AG08396 (cell line): ENCODE measurements at places on chromosomes 11 and 22.

DNA sequence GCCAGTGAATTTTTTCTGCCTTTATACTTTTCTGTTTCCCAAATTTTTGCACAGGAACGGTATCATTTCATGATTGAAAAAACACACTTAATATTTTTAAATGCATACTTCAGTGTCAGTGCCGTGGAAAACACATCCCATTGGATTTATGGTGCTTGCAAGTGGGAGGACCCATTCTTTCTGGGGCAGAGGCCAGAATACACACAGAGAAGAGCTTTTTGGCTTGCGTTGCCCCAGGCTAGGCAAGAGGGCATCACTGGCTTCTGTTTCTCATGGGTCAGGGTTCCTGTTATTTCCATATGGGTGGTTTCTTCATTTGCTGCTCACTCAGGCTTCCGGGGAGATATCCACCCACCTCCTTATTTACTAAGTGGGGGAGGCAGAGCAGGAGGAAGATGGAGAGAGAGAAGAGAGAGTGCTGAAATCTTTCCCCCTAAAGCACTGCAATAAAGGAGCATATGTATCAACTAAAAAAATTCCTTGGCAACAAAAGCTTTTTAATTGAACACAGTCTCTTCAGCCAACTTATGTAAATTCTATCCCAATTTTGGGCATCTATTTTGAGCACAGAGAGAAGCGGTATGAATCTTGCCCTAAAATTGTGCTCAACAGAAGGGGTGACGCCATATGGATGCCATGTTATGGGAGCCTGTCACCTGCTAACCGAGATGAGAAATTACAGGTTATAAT lies 66.0 kb upstream of the KIRREL3 start:
- DNase-seq, result no peak

DNA sequence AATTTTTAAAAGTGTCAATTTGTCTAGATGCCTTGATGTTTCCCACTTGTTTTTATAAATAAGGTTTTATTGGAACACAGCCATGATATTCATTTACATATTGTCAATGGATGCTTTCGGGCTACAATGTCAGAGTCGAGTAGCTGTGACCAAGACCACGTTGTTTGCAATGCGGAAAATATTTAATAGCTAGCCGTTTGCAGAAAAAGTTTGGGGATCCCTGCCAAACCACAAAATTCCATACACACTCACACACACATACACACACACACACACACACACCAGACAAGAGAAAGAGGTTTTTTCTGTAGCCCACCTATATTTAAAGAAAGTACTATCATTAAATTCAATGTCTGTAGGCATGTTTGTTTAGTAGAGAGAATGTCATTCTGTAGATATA lies 58.3 kb downstream of the TYR start:
- DNase-seq, result no peak

DNA sequence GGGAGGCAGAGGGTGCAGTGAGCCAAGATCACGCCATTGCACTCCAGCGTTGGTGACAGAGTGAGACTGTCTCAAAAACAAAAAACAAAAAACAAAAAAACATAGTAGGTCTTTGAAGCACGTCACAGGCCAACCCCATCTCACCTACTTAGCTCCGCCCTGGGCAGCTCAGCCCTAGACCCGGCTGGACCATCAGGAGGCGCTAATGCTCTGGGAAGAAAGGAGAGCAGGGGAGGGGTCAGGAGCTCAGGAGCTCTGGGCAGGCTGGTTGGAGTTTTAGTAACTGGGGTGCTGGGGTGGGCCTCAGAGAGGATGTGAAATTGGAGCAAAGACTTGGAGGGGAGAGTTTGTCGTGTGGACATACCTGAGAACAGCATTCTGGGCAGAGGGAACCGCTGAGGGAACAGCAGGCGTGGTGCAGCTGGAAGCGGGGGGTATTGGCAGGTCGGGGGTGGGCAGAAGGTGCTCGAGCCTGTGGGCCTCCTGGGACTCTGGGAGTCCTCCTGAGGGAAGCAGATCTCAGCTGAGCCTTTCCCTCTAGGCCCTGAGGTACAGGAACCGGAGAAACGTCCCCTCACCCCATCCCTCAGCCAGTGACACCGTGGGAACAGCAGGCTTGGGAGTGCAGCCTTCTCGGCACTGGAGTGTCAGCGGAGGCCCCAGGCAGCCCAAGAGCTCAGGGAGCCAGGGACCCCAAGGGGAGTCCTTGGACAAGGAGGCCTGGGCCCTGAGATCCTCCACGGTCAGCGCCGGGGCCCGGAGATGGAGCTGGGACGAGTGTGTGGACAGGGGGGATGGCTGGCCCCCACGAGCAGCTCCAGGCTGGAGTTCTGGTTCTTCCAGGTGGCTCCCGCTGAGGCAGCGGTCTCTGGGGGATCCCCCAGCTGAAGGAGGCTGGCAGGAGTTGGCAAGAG lies 2.2 kb upstream of the RPS6KA4 start:
- no peak for DNase-seq

DNA sequence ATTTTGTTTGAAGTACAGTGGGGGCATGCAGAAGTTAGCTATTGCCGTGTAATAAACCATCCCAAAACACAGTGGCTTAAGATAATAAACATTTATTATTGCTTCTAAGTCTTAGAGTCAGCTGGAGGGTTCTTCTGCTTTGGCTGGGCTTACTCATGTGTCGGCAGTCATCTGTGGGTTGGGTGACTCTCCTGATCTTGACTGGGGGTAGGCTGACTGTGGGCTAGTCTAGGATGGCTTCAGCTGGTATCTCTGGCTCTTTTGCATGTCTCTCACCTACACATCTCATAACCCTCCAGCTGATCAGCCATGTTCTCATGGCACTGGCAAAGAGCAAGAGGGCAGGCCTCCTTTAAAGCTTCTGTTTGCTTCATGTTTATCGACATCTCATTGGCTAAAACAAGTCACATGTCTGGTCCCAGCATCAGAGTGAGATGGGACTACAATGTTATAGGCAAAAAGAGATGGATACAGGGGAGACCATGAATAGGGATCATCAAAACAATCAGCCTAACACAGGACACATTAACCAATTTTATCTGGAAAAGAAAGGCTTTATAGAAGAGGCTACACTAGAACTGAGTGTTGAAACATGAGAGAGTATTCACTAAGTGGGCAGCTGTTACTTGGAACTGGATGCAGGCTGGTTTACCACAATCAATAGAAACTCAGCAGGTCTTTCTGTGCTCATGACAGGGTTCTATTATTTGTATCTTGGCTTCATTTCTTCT lies 5.1 kb downstream of the LRRC51 start:
- no peak for DNase-seq

DNA sequence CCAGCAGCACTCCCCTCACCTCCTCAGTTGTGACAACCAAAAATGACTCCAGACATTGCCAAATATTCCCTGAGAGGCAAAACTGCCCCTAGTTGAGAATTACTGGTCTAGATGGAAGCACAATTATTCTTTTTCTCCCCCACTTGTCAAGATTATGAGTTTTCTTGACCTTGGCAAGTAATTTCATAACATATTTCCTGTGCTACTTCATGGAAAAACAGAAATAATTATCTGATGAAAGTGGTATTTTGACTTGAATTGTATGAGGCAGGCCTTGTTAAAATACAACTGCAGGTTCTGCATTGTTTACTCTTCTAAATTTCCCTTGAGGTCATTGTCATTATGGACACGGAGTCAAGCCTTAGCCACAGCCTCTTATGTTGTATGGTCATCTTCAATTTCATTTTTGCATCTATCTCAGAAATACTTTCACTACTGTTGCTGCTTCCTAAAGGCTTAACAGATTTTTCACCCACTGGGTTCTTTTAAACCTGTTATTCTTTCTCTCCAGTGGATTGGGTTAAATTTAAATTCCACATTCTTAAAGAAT lies 32.2 kb upstream of the LDLRAD3 start:
- DNase-seq, result no peak

DNA sequence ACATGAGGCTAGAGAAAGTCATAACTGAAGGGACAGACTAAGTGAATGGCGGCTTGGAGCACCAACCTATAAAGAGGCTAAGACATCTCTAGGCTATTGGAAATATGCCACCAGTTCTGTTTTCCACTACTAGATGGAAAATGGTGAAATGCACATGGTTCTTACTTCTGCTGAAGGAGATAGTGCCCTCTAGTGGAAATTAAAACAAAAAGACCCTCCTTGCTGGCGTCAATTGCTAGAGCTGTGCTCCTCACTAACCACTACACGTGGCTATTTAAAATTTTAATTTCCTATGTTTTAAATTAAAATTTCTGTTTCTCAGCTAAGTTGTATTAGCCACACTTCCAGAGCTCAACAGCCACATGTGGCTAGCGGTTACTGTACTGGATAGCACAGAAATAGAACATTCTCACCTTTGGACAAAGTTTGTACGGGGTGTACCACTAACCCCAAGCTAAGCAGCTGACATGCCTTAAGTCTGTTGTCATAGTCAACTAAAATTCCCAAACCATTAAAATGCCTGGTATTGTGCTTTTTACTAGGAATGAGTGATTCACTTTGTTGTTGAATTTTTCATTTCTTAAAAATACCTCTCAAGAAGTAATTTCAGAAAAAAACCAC lies 34.1 kb upstream of the CALCA start:
- DNase-seq, result peak; percentile 15

- DNase-seq, result no peak
These were observed 68.5 kb upstream of the OPCML start for GRCh38 chr11:133600786-133601185.

DNA sequence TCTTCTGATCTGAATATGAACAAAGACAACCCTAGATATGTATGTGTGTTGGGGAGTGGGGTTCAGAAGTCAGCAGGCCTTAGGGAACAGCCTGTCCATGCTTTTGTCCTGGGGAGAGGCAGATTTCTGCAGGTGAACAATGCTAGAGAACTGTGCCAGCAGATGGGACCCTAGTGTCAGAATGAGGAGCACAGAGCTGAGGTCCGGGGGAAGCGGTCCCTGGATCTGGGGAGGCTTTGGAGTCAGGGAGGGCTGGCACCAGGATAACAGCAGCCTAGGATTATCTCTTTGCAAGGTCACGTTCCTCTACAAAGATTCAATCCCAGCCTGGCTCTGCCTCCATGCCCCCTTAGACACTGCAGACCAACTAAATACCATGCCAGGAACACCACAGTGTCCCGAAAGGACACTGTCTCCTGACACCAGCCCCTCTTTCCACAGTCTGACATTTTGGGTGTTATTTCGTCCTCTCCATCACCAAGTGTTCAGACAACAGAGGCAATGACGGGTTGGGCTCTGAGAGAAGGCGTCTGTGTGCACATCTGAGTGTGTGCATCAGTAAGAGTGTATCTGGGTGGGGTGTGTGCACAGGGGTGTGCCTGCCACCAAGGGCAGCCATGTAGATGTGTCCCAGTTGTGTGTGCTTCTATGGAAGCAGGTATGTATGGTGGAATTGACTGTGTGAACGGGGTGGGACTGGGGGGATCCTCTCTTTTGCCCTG lies 43.5 kb downstream of the EIF3F start:
- DNase-seq, result no peak

DNA sequence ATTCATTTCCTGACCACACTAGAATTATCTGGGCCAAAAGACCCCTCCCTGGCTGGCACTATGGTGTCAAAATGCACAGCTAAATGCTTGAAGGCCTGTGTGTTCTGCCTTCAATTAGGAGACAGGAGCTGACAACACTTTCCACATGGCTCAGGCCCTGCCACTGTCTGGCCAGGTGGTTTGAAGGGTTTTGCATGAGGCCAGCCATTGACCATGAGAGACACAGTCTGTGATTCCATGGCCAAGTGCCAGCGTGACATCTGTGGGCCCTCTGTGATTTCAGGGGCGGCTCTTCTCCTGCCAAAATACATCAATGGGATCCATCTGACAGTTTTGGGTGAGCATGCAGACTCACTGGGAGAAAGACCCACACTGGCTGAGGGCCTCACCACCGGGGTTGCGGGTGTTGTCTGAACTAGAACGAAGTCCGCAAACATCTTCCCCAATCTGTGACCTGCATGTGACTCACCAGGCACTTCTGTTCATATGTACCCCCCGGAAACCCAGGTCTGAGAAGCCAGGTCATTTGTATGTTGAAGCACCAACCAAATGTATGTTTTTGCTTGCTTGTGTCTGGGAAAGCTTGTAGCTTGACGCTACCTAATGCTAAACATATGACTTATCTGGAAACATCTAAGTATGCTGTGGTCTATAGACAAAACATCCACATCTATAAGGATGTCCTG lies 20.7 kb upstream of the NAV2 start:
- DNase-seq, result no peak

- peak; percentile 68 for DNase-seq
These were observed 32.0 kb upstream of the LINC01488 start for GRCh38 chr11:69449320-69450063.

DNA sequence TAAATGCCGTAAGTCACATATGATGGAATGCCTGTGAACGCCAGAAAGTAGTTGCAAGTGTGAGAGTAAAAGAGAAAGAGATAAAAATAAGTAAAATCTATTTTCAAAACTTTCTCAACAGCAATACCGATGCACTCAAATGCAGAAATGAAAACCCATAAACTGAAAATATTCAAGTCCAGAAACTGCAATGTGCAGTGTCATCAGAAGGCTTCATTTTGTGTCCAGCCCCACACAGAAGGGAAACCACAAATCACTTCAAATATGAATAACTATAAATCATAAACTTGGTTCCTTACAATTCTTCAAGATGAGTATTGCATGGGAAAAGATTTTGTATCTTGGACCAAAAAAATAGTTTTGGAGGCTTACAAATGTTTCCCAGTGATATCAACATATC lies 375.2 kb upstream of the ANO5 start:
- DNase-seq, result no peak

DNA sequence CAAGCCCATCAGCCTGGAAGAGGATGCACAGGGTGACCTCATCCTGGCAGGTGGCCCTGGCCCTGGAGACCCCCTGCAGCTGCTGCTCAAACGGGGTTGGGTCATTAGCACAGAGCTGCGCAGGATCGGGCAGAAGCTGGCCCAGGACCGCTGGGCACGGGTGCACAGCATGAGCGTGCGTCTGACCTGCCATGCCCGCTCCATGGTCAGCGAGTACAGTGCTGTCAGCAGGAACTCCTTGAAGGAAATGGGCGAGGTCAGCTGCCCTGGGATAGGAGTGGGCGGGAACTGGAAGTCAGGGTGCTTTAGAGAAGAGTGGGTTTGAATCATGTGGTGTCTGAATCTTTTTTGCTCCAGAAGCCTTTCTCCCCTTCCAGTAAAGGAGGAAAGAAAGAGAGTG lies 61.1 kb downstream of the INSC start:
- no peak for DNase-seq

GRCh38 chr11:13720940-13721339 lies 52.5 kb downstream of the FAR1 start:
- DNase-seq, result no peak

DNA sequence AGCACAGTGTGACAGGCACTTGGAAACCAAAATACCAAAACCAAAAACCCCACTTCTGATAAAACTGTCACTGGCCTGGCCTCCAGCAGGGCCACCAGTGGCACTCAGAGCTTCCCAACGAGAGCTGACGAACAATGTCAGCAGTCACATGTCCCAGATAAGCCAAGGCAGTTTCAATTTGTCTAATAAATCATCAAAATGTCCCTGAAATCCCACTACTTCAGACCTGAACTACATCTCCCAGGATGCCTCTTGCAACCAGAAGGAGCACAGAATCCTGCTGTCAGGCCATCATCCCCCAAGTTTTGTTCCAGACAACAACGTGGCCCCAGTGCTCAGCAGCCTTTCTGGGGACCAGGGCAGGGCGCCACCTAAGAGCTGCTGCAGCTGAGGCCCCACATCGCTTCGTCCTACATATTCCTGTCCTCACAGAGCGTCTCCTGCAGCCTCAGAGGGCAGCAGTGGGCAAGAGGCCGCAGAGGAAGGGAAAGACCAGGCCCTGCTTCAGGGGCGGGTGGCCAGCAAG lies 25.1 kb downstream of the LRFN4 start:
- no peak for DNase-seq
